ENCODE measurements at places on chromosomes 16 and 17.

GRCh38 chr16:81521141-81521626 is 76.6 kb downstream of the CMIP start:
- DNase-seq, result peak; percentile 50

DNA sequence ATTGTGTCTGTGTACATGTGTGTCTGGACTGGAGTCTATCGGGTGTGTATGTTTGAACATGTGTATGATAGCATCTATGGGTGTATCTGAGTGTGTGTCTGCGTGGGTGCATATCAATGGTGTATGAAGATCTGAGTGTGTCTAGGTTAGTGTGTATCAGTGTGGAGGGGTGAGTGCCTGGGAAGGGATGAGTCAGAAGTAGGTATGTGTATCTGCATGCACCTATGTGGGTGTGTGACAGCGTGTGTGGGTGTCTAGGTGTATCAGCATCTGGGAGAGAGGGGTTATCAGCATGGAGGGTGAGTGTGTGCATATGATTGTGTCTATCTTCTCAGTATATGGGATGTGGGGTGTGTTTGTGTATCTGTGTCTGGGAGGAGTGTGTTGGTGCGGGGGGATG is 58.2 kb upstream of the LHX1 start:
- DNase-seq, result no peak

GRCh38 chr17:40337351-40337750 is 27.2 kb downstream of the GJD3 start:
- no peak for DNase-seq

- no peak for DNase-seq
These were observed 144.3 kb downstream of the VPS53 start for GRCh38 chr17:570388-570787.

- no peak for DNase-seq
These were observed 46.7 kb downstream of the ACTG1 start for GRCh38 chr17:81465910-81466309.

- peak; percentile 5 for DNase-seq
These were observed 25.1 kb upstream of the NOS2 start for GRCh38 chr17:27825459-27825858.

DNA sequence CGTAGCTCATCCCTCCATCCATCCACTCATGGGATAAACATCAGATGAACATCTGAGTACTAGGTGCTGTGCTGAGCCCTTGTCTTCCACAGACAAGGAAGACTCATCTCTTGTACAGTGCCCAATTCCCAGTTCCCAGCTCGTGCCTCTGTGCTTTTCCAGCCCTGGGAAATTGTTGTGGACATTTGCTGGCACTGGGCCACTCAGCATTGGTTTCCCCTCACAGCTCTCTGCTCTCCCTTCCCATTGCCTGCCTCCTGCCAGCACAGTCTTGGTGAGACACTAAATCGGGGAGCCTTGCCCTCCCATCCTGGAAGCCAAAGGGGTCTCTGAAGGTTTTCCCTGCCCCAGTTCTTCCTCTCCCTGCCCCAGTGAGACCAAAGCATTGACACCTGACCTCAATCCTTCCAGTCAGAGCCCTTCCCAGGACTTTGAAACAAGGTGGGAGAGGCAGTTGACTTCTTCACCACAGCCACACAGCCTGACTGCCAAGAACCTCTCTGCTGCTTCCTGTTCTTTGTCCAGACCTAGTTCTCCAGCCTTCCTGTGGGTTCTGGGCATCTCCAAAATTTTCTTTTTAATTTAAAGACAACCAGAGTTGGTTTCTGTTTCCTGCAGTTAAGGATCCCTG is 50.2 kb downstream of the WSB1 start:
- no peak for DNase-seq

- DNase-seq, result no peak
These were observed 1.5 kb downstream of the ABCC1 start for GRCh38 chr16:15950869-15951268.

GRCh38 chr17:67378454-67379250 is 1.6 kb downstream of the PITPNC1 start:
- peak; percentile 66 for DNase-seq

DNA sequence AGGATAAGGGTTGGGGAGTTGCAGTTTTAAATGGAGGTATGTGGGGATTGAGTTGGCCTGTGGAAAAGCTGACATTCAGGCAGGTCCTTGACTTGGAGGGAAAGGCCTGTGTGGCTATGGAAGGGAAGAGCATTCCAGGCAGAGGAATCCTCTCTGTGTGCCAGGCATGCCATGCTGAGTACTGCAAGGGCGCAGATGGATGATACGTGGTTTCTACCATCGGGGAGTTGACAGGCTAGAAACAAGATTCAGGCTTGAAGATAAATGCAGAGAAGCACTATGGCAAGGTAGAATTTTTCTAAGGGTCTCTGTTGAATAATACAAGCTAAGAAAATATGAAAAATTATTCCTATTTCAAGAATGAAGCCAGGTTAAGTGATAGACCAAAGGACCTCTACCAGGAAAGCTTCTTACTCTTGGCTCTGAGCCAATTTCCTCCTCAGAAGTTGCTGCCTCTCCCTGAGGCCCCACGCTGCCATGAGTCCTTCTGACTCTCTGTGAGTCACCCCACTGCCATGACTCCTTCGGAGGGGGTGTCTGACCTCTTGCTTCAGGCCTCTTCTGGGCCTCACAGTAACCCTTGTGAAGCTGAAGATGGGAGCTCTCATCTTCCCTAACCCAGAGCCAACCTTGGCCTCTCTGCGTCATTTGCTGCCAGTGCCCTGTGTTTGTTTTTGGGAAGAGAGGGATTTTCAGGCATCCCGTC is 75.8 kb downstream of the WNT3 start:
- peak; percentile 82 for DNase-seq

DNA sequence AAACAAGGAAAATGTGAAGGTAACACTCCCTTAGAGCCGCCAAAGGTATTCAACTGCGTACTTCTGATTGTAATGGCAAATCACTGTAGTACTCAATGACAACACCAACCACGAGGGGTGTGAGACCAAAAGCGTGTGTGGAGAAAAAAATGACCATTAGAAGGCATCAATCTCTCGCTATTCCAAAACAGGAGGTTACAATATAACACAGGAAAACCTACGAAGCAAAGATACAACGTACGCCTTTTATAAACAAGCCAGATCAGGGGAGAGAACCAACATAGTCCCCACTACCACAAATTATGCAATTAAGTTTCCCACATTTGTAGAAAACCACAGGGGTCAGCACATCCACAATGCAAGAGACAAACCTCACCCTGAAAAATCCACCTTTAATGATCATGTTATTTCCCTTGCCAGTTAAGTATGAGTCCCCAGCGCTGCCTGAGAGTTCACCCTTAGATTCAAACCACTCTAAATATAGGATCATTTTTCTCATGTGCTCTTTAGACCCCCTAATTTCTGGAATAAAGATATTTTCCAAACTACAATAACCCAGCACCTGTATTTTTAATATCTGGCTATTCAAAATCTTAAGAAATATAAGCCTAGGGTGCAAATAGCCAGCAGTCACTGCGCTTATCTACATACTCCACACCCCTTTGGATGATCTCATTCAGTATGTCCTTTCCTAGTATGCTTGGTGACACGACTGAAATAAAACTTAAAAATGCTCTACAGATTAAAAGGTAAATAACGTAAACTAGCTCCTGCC is 12.4 kb downstream of the TEX14 start:
- peak; percentile 78 for DNase-seq

GRCh38 chr17:38428112-38428642 is at the start of gene ARHGAP23:
Gene ARHGAP23, plus strand, starts transcription at chr17:38428464. Its CDS starts 22 bp downstream, at chr17:38428486.
- no peak for DNase-seq

GRCh38 chr17:50955160-50955559 is 89.0 kb upstream of the TOB1 start:
- DNase-seq, result no peak

- no peak for DNase-seq
These were observed 141.3 kb upstream of the CDC42EP4 start for GRCh38 chr17:73453090-73453489.

DNA sequence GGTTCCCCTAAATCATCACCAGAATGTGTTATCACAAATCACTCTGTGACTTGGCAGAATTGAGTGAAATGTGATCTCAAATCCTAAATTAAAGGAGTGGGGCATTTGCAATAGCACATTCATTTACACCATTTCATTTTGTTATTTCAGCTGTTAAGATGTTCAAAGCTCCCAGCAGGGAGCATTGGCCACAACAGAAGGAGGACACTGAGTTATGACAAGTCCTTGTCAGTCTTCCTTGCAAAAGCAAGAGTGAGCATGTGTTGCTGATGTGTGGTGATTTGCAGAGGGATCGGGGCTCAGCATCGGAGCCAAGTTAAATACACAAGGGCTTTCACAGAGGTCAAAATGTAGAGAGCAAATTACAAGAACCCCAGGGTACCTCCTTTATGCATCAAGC is 372.2 kb upstream of the CDH5 start:
- no peak for DNase-seq

GRCh38 chr16:27254262-27254811 is 14.2 kb downstream of the NSMCE1 start:
- no peak for DNase-seq

DNA sequence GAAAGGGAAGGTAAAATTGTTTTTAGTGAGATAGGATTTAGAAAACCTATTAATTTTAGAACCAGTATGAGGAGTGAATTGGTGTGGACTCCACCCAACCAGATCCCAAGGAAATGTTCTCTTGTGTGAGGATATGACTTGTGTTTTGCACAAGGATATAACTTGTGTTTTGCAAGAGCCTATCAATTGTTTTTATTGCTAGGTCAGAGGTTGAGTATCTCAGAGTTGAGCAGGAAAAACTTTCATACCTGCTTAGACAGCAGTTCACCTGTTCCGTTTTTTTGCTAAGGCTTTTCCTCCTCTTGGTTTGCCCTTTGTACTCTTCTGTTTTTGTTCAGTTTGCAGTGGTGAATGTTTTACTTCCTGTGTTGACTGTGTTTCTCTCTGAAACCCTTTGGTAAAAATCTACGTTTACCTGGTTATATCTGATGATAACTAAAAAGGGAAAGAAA is 5.1 kb downstream of the NBR1 start:
- DNase-seq, result no peak

GRCh38 chr16:1645914-1646525 is 32.1 kb upstream of the JPT2 start:
- DNase-seq, result peak; percentile 55

DNA sequence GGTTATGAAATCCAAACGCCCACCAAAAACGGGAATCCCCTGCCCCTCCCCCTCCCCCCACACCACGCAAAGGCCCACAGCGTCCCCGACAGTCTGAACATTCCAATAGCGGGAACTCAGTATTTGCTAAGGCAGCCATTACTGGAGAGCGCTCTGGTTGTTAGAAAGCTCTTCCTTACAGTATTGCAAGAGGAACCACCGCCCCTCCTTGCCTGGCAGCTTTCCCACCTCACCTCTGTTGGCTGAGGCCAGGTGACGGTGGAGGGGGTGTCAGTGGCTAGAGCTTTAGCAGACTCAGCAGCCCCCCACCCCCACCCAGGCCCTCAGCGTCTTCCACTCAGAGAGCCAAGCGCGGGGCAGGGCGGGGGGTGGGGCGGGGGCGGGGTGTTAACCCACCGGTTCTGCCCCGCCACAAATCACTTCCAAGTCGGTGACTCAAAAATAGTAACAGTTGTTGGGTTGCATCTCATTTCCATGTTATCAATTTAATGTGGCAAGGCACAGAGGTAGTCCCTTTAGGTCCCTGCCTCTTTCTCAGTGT is 2.2 kb upstream of the PLEKHH3 start:
- DNase-seq, result peak; percentile 17

DNA sequence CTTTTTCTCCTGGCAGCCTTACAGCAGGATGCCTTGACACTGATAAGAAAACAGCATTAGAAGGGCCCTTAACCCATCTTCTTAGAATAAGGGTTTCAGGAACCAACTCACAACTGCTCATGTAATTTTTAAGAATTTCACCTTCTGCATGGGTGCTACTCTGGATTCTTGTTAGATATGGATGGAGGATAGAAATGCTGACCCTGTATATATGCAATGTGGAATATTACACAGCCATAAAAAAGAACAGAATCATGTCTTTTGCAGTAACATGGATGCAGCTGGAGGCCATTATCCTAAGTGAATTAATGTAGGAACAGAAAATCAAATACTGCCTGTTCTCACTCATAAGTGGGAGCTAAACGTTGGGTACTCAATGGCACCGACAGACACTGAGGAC is 423.5 kb downstream of the CA10 start:
- DNase-seq, result no peak

GRCh38 chr17:73609758-73610157 is 34.5 kb downstream of the SDK2 start:
- no peak for DNase-seq

DNA sequence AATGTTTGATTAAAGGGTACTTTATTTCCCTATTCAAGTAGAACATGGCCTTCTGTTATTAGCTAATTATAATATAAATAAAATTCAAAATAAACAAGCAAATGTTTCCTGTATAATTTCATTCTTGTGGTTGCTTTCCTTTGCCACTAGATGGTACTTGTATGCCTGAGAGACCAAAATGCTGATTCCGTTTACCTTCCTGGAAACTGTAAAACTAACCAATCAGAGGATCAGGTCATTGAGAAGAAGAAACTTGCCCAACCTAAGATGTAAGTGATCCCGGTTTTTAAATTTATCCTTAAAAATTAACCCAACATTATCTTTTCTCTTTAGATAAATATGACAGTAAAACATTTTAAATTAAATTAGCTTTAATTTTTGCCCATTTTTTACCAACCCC is 8.1 kb upstream of the ABCA5 start:
- peak; percentile 60 for DNase-seq

- no peak for DNase-seq
These were observed 257.5 kb downstream of the CDH11 start for GRCh38 chr16:64864232-64864809.

DNA sequence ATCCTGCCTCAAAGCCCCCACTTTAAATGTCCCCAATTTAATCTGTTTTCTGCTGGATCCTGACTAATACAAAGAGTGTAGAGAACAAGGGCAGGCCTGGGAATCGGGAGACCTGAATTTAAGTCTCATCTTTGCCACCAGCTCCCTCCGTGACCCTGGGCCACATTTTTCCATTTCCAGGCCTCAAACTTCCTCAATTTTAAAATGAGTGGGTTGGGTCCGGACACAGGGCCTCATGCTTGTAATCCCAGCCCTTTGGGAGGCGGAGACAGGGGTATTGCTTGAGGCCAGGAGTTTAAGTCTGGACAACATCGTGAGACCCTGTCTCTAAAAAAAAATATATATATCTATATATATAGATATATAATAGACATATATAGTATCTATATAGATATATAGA is 61.4 kb downstream of the SRL start:
- peak; percentile 66 for DNase-seq

- no peak for DNase-seq
These were observed 366.4 kb upstream of the DYNLRB2 start for GRCh38 chr16:80174416-80174815.

GRCh38 chr17:80504686-80505413 is 28.4 kb upstream of the NPTX1 start:
- DNase-seq, result no peak

GRCh38 chr16:24883714-24884151 is 38.0 kb downstream of the SLC5A11 start:
- DNase-seq, result no peak

GRCh38 chr16:23072769-23073549 is 76.3 kb downstream of the USP31 start:
- DNase-seq, result peak; percentile 4

DNA sequence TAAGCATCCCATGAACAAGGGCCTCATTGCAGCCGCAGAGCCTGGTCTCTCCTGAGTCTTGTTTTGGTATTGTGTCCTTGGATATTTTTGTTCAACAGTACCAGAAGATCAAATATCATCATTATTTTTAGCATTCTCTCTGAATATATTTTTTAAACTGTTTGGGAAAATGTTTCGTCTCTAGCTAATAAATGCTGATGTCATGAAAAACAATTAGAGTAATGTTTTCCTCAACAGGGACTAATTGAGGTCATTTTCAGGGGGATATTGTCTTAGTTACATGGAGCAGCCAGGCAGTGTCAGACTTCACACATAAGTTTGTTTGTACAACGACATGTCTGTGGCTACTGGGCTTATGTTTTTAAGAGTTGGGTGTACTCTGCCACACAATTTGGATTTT is 805.3 kb upstream of the SOX9 start:
- DNase-seq, result no peak
